Fibroblast of upper back skin (primary cell): ENCODE measurements at places on chromosomes 1 and 21.

DNA sequence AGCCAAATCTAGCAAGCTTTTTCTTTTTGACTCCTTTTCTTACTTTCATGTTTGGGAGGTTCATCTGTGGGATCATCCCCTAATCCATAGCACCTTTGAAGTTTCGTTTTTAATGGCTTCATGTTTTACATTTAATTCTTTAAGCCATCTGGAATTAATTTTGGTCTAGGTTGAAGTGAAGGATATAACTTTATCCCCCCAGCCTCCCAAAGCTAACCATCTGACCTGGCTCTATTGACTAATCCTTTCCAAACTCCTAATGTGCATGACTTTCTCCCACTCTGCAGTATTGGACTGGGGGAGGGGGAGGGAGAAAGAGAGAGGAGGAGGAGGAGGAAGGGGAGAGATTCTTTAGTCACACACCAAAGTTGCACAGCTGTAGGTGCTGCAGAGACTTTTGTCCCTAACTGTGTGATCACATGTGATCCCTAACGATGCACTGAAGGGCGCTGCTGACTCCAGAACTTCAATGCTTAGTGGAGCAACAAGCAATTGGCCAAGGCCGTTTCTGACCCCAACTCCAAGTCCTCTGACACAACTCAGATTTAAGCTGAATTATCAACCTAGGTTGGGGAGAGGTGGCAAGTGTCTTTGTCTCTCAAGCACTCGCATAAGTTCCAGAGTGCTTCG lies 191.6 kb downstream of the HUNK start:
- peak; percentile 76 for DNase-seq

GRCh38 chr1:68185743-68186142 lies 46.6 kb downstream of the WLS start:
- DNase-seq, result no peak

DNA sequence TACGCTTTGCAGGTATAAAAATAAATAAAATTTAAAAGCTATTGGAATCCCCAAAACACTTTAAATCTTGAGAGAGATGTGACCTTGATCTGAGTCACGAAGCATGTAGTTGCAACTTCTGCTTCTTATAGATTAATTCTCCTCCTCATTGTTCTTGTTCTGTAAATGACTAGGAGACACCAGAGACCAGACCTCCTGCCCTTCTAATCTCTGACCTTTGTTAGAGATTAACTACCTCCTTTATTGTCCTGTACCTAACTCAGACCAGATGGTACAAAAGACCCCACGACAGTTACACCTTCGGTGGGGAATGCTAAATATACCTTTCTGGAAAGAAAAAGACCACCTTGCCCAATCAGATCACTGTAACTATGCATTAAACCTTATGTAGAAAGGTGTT lies 76.9 kb upstream of the NEK2 start:
- DNase-seq, result no peak

DNA sequence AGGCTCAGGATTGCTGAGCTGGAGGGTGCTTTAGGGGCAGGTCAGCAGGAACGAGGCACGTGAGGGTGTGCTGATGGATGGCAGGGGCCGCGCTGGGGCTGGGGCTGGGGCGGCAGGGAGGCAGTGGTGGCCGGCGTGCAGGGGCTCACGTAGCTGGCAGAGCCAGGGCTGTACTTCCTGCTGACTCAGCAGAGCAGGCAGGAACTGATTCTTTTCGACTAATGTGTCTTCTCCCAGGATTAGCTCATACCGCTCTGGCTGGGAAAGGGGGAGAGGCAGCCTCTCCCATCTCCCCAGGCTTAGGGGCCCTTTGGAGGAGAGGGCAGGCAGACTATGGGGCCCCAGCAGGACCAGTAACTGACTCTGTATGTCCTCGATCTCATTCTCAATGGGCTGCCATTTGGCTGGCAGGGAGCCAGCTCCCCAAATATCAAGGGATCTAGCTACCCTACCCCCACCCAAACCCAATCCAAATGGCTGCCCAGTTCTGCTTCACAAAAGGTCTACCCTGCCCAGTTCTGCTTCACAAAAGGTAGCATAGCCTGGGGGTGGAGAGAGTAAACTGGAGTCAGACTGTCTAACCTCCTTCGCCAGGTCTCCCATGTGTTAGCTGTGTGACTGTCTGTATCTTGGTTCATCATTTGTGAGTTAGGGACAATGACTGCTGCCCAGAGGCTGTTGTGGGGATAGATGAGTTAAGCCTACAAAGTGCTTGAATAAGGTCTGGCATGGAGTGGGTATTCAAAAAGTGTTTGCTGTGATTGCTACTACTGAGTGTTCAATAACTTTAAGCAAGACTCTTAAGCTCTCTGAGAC lies 100.1 kb upstream of the SLC2A1 start:
- DNase-seq, result peak; percentile 89

DNA sequence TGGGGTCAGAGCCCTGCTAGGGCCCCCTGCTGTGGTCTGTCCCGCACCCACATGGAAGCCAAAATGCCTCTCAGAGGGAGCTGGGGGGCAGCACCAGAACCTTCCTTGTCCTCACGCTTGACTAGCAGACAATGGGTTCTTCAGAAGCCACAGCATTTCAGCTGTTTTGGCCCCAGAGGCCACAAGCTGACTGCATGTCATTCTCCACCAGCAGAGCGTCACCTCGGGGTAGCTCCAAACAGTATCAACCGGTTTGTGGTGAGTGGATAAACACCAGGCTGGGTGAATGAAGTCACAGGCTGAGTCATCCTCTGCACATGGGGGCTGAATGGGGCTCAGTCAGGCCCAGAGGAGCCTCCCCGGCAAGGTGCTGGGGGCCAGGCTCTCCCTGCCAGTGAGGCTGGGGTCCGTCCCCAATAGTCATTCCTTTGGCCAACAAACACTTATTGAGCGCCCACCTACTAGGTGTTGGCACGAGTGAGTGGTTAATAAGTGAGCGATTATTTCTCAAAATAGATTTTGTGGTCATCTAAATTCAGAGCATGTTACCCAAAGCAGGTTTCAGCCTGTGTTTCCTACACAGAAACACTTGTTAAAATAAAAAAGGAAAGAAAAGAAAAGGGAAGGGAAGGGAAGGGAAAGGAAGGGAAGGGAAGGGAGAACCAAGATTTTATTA lies 9.1 kb downstream of the OLIG1 start:
- peak; percentile 11 for DNase-seq

GRCh38 chr1:20265250-20265649 lies 25.4 kb upstream of the VWA5B1 start:
- DNase-seq, result no peak

GRCh38 chr1:41642922-41643821 lies 158.7 kb upstream of the EDN2 start:
- no peak for DNase-seq

GRCh38 chr1:153535242-153536011 lies at the start of gene S100A6:
Gene S100A6, minus strand, starts transcription at chr1:153535991. Its CDS starts 652 bp downstream, at chr1:153535339.
- no peak for DNase-seq

- peak; percentile 17 for DNase-seq
Observed at GRCh38 chr1:89087241-89087640, 22.2 kb upstream of the GBP1 start.

- DNase-seq, result no peak
Observed at GRCh38 chr1:82032068-82032467, 231.3 kb downstream of the ADGRL2 start.

DNA sequence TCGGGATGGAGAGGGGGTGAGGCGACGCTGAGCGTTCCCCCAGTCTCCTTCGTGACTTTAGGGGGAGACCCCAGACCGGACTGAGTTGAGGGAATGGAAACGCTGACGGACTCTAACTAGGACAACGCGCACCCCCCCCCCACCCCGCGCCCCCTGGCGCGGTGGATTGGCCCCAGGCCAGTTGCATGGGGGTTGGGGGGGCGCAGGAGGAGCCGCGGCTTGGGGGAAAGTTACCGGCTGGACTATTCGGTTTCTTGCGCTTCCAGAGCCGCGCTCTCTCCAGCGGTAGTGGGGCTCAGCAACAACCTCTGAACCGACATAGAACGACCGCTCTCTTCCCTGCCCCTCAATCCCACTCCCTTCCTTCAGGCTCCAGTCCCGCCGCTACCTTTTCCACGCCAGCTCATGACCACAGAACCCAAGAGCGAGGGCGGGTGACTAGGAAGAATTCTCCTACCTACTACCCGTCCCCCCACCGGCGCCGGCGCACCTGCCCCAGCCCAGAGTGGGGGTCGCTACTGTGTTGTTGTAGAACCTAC lies 694 bp downstream of the ZBTB7B start:
- no peak for DNase-seq

GRCh38 chr1:237702161-237702560 lies 188.6 kb downstream of the ZP4 start:
- no peak for DNase-seq

GRCh38 chr1:42335809-42336518 lies 929 bp upstream of the FOXJ3 start:
- peak; percentile 57 for DNase-seq

- no peak for DNase-seq
Observed at GRCh38 chr1:71276466-71276865, 195.6 kb upstream of the ZRANB2 start.

DNA sequence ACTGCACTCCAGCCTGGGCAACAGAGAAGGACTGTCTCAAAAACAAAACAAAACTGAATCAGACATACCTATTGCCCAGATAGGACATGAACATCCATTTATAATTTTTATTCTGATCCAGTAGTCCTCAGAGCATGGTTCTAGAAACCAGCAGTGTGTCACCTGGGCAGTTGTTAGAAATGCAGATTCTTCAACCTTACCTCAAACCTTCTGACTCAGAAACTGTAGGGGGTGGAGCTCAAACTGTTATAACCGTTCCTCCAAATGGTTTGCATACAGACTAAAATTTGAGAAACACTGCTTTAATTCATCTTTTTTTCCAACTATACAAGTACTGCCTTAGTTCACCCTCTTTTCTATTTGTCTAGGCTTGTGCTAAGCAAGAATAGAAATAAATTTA lies 6.0 kb downstream of the NASP start:
- no peak for DNase-seq

DNA sequence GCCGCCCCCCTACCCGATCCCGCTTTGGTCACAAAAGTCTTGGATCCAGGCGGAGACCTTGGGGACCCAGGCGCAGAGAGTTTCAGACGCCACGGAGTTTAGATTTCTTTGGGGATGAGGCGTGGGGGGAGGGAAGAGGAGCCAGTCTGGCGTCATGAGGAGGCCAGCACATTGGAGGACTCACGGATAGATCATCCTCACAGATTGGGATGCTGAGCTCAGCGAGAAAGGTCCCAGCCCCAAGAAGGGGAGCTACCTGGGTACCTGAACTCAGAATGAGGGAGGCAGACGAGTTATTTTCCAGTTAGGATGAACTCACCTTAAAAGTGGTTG lies 393 bp downstream of the ELAPOR1 start:
- no peak for DNase-seq

GRCh38 chr1:54136963-54137533 lies 15.8 kb downstream of the CDCP2 start:
- DNase-seq, result no peak

GRCh38 chr1:156433602-156434001 lies 64.6 kb downstream of the RHBG start:
- DNase-seq, result no peak

DNA sequence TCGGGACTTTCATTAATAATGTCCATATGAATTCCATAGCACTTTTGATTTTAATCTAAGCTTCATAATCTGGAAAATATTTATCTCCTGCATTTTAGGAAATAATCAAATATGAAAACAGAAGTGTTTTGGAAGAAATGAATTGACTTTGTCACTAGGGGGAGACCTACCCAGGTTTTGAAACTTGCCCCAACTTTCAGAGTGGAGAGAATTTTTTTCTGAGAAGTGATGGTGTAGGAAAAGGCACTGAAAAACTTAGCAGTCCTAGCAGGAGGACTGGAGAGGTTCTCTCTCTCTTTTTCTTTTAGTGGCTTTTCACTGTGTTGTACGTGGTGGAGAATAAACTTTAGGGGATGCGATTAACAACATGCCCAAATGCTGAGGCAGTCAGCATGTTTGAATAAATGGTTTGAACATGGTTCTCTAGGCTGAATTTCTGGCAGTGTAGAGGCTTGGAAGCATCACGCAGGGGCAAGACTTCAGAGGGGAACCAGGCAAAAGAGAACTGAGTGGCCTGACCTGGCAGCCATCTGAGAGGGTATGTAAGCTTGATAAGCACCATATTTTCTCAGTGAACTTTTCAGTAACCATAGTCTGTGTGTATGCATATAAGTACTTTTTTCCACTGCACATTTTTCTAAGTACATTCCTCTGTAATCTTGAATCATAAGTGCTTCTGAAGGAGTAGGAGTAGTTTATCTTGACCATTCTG lies 68.3 kb upstream of the NEK7 start:
- peak; percentile 77 for DNase-seq

GRCh38 chr1:220879509-220880361 lies 492 bp downstream of the HLX start:
- peak; percentile 27 for DNase-seq

- DNase-seq, result no peak
Observed at GRCh38 chr1:58789322-58789856, 5.5 kb upstream of the JUN start.

DNA sequence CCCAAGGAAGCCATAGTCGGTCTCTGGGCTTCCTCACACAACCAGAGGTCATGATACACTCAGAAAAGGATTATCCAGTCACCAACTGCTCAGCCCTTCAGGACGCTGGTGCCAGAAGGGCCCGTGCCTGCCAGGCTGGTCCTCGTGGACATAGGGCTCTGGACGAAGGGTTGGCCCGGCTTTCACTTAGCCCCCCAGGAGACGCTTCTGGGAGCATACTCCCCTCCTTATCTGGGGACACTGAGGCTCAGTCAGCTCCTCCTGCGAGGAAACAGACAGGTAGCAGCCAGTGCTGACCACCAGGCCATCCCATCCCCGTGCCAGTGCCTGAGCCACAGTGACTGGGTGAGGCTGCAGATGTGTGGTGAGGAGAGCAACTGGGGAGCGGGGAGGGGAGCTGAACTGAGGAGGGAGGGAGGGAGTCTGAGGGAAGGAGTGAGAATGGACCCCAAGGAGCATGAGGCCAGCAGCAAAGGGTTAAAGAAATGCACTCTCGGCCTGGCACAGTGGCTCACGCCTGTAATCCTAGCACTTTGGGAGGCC lies 17.9 kb upstream of the LAPTM5 start:
- DNase-seq, result no peak

GRCh38 chr1:188194916-188195315 lies 1366.2 kb downstream of the PLA2G4A start:
- no peak for DNase-seq

DNA sequence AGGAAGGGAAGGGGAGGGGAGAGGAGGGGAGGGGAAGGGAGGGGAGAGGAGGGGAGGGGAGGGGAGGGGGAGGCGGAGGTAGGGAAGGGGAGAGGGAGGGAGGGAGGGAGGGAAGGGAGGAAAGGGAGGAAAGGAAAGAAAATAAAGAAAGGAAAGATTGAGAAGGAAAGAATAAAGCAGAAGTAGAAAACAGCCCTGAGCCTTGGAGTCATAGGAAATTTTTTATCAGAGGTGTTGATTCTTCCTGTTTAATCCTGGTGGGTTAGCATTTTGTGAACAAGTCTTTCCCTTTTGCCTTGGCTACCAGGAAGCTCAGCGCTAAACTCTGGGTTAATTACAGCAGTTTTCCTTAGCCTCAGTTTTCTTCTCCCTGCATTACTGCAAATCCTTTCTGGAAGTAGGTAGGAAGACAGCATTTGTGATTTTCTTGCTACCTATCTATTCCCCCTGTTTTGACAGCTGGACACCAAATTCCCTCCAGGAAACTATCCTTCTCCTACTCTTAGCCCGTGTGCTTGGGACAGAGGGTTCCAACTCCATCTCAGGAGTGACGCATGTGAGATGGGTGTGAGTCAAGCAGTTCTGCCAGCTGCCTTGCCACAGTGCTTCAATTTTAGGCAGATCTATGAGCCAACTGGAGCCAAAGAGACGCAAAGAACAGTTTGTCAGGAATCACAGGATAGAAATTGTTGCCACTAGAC lies 26.9 kb downstream of the TOMM20 start:
- no peak for DNase-seq
